ENCODE measurements at places on chromosomes 4 and X. TPM values are rescaled to one million over a fixed set of nuclear protein-coding genes. Genes with fewer than 3 reads are reported as not detected.
A peak's percentile ranks its signal among the peaks of the same experiment; 100 is the strongest.

- peak; percentile 63 for DNase-seq
Measured at GRCh38 chr4:17066236-17066635, 167.8 kb upstream of the LDB2 start.

GRCh38 chr4:7126981-7127380, 59.1 kb upstream of the GRPEL1 start:
- no peak for DNase-seq

The DMRTC1B gene
- total RNA-seq, result not detected

DNA sequence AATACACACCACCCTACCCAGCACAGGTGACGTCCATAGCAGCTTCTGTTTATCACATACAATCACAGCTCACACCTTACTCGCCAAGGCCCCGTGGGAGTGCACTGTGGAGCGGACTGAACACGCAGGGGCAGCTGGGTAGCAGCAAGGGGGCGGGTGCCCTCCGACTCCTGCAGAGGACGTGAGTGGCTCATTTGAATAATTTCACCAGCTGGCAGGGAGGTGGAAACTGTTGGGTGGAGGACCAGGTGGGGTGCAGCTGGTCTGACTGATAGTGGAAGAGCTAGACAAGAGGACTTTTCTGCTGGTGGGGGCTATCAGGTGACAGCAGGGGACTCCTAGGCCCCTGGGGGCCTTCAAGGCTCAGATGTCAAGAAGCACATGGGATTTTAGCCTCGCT, 16.3 kb downstream of the MAN2B2 start:
- no peak for DNase-seq

DNA sequence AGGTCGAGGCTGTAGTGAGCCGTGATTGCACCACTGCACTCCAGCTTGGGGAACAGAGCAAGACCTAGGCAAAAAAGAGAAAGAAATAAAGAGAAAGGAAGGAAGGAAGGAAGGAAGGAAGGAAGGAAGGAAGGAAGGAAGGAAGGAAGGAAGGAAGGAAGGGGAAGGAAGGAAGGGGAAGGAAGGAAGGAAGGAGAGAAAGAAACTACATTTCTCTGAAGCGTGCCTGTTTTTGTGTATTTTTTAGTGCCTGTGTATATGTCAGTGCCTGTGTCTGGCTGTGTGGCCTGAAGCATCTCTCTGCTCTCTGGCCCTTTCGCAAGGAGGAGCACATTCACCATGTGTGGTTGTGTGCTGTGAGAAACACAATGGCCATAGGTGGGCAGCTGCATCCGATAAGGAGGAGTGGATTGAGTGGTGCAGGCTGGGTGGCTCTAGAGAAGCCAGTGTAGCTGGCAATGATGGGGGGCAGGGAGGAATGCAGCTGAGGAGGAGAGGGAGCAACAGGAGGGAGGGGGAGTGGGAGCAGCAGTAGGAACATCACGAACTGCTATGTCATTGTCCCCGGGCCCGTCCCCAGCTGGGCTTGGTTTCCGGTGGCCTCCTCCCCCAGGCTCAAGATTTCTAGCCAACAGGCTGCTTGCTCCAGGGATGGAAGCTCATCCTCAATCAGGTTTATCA, 11.4 kb downstream of the SYN1 start:
- no peak for DNase-seq

- DNase-seq, result no peak
Measured at GRCh38 chrX:149007423-149007822, 497.7 kb downstream of the IDS start.

- no peak for DNase-seq
Measured at GRCh38 chr4:145935253-145936141, 3.1 kb downstream of the ZNF827 start.

DNA sequence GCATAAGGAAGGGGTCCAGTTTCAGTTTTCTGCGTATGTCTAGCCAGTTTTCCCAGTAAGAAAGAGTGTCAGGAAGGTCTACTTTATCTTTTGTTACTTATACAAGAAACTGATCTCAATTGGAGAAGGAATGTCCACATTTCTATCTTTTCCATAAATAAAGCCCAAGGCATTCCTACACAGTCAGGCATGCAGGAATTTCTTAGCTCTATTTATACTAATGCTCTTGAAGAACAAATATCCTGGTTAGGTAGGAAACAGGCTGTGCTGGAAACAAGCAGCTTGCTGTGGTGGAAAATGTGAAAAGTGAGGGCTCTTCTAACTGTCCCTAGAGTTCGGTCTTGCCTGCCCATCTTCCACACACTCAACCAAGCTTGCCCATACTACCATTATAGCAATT, 37.9 kb upstream of the PITX2 start:
- DNase-seq, result peak; percentile 8

GRCh38 chrX:105781804-105782203, 40.5 kb upstream of the NRK start:
- no peak for DNase-seq

DNA sequence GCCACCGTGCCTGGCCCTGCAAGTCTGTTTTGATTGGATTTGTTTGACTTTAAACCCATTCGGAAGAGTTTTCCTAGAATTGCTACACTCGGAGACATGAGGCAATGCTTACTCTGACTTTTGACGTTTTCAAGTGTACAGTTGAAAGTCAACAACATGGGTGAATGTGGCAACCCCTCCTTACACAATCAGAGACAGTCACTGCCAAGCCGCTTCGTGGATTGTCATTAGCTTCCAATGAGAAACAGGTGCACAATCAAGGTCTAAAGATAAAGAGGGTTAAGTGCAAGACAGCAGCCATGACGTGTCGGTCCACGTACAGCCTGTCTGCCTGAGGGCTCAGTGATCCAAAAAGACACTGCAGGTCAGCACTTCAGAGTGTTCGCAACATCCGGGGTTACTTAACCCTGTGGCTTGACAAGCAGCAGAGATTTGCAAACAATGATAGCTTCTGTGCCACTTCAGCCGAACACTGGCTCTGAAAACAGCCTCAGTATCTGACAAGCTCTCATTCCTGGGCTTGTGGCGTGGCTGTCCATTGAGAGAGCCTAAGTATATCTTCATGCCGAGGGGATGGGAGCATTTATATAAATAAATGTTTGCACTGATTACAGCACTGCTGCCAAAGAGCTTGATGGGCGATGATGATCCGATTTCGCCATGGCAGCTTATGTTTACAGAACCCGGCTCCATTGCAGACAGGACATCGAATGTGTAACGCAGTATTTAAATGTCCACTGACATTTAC, 180.0 kb downstream of the DHRSX start:
- DNase-seq, result peak; percentile 13

GRCh38 chr4:40330536-40330935, 4.6 kb upstream of the CHRNA9 start:
- DNase-seq, result no peak

DNA sequence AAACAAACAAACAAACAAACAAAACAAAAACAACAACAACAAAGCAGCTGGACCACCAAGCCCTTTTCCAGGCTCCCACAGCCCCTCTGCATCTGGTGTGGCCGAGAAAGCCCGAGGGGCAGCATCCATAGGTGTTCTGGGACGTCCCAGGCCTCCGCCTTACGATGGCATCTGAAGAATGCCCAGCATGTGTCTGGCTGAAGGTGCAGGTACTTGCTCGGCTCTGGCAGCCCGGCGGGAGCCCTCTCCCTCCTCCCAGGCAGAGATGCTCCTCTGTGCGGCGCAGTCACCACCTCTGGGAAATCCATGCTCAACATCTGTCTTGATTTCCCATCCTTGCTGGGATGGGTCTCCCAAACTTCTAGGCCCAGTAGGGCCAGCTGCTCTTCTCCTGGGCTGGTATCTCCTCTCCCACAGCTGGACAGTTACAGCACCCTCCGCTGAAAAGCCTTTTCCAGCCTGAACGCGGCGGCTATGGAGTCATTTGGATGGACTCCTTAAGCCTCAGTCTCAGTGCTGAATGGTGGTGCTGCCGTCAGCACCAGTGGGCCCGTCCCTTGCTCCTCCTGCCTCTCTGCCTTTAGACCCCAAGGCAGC, 4.3 kb downstream of the PSAPL1 start:
- DNase-seq, result no peak

GRCh38 chrX:41827886-41828285, 95.5 kb downstream of the CASK start:
- peak; percentile 28 for DNase-seq

DNA sequence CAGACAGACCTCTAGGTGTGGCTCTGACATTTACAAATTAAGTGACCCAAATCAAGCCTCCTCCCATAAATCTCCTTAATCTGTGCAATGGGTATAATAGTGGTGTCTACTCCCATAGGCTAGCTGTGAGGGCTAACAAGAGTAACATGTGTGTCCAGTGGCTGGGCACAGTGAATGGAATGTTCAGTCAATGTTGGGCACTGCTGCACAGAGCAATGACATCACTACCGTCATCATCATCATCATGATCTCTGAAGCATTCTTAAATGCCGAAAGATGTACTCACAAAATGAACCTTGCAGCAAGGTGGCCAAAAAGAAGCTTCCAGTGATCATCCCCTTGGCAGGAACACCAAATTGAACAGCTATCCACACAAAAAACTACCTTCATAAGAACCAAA, 43.5 kb downstream of the CHRNA9 start:
- no peak for DNase-seq

The PAGE4 gene
- not detected for total RNA-seq

GRCh38 chr4:85370400-85371032, 104.4 kb upstream of the ARHGAP24 start:
- peak; percentile 35 for DNase-seq

DNA sequence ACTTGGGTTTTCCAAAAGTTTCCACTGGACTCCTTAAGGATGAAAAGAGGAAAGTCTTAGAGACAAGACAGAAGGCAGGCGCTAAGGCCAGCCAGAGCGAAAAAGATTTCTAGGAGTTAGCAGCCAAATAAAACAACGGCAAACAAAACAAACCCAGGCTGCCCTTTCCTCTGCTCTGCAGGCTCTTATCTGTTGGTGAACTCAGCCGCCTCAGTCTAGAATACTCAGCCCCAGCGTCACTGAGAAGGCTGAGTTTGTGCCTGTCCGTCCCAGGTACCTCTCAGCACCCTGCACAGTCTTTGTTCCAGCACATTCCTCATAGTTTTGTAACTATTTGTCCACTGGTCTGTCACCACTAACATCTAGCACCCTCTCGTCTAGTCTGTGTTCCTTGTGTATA, 75.6 kb upstream of the FAM9C start:
- DNase-seq, result no peak

DNA sequence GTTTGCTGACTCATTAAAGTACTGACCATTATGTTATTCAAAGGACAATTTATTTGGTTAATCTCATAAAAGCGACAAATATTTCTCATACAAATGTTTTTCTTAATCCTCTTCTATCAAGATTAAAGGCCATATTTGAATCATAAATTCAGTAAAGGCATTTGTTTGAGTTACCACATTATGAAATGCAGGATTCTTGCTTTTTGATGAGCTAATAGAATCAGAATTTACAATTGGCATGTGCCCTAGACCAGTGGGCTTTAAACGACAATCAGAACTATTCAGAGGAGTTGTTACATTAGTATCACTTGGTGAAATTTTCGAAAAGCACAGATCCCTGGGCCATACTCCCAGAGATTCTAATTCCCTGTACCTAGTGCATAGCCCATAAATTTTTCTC, 55.3 kb downstream of the KLHL4 start:
- no peak for DNase-seq

The FHL1 gene
- 757 TPM for total RNA-seq

GRCh38 chr4:105509291-105509690, 35.4 kb upstream of the PPA2 start:
- no peak for DNase-seq

DNA sequence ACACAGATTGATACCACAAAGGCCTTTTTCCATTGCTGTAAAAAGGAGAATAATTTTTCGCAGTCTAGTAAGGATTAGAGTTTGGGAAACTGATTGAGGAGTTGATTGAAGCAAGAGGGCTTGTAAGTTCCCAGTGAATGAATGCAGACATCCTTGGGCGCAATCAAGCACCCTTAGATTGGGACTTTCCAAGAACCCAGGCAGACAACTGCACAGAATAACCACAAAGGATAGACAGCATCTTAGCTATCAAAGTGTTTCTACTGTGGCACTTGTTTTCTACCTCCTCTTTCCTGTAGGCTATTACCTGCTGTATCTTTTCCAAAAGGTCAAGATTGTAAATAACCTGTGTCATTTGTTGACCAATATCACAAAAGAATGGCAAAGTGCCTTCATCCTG, 2.6 kb downstream of the COX18 start:
- DNase-seq, result no peak

The FTHL17 gene
- not detected for total RNA-seq

DNA sequence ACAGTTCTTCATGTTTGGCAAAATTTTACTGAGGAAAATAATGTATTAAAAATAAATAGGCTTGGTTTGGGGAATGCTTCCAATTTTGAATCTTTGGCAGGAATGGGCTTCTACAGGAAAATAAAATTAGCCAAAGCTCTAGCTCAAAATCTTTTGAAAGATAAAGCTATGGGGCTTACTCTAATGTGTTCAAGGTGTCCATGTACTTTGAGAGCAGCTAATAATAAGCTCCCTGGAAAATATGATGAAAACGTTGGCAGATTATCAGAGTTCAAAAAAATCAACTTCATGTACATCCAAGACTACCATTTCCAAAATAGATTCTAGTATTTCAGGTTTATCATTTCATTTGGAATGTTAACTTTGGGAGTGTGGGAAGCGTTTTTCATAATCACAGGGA, 158.4 kb downstream of the EMCN start:
- no peak for DNase-seq

DNA sequence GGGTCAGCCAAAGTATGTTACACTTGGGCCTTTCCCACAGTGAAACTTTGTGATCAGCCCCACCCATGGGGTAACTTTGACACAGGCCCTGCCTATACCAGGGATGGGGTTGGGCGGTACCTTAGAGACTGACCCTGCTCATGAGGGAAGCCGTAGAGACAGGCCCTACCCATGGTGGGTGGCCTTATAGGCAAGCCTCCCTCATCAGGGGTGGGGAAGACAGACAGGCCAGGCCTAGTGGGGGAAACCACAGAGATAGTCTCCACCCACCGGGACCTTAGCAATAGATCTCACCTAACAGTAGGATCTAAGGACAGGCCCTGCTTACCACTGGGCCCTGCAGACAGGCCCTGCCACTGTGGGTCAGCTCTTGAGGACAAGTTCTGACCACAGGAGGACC, 6.8 kb downstream of the PLP2 start:
- DNase-seq, result no peak

- no peak for DNase-seq
Measured at GRCh38 chr4:183966371-183966770, 61.3 kb downstream of the STOX2 start.

DNA sequence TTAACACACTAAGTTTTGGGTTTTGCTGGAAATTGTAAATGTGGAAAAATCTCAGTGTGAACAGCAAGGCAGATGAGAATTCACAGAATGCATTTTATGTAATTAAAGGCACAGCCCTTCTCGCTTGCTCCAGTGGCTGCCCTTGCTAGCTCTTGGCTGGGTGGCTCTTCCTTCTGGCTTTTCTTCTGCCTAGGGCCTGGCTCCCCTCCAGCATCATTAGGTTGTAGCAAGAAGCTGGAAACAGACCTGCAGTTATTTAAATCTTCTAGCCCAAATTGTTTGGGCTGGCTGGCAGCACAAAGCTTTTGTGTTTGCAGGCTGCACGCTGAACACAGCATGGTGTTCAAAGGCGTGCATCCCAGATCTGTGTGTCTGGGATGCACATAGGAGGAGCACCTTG, 56.5 kb downstream of the LIMCH1 start:
- no peak for DNase-seq

Measured in HFFc6 (cell line).